MM.1S (cell line): ENCODE measurements at places on chromosomes 1 and 21.

DNA sequence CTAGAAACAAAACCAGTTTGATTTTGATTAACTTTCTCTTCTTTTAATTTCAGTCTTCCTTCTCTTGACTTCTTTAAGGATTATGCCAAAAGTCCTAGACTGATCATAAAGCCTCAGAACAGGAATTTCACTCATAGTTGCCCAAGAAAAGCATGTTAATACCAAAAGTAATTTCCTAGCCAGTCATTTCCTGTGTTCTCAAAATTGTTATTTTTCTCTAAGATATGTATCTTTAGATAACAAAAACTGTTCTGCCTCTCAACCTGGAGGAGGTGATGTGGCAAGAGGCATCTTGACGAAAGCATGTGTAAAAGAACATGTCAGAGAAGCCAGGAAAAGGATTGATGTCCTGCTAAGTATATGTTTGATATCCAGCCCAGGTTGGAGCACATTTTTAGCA, 78.0 kb upstream of the IPO9 start:
- no peak for DNase-seq

DNA sequence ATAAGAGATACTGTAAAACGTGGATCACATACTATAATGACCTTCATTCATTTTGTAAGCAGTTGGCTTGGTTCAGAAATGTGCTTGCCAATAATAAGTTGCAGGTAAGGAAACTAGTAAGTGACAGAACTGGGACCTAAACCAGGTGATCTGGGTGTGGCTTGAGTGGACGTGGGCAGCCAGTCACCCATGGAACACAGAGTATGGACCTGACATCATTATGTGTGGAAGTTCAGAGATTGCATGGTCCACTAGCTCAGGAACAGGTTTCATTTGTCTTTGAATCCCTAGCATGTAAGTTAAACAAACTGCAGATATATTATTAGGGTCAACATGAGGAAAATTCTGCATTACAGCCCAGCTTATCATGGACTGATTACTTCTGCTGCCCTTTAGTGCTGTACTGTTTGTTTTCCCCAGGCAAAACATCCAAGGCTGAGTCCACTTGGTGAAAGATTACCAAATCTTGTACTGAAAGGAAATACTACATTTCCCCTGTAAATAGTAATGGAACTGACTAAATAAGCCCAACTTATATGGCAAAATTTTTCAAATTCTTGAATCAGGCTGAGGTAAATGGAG, 327.3 kb upstream of the SGIP1 start:
- no peak for DNase-seq

- DNase-seq, result no peak
Measured at GRCh38 chr1:101532377-101532776, 295.6 kb downstream of the S1PR1 start.

DNA sequence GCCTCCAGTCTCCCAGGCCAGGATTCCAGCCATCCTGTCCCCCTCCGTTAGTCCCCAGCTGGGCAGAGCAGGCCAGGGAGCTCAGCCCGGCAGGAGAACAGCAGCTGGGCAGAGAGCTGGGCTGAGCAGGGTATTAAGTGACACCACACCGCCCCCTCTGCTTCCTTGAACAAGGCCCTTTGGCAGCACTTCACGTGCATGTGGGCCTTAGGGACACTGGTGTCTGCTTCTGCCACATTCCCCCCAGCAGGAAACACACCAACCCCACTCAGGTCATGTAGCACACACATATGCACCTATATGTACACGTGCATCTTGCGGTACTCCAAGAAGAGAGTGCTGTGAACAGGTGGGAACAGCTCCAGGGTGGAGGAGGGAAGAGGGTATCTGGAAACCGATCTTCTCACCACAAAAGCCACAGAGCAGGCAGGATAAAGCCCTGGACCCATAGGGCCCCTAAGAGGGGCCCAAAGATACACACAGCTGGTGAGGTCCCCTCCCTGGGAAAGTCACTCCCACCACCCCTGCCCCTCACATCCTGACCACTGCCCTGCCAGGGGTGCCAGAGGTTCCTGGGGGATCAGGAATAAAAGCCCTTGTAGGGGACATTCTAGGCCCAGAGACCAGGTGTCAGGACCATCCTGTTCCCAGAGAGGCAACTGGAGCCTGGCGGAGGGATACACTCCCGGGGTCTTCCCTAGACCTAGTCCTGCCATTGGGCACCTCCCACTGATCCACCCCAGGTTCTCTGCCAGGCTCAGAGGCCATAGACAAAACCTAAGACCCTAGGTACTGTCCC, 4.5 kb downstream of the EPHA2 start:
- DNase-seq, result no peak

DNA sequence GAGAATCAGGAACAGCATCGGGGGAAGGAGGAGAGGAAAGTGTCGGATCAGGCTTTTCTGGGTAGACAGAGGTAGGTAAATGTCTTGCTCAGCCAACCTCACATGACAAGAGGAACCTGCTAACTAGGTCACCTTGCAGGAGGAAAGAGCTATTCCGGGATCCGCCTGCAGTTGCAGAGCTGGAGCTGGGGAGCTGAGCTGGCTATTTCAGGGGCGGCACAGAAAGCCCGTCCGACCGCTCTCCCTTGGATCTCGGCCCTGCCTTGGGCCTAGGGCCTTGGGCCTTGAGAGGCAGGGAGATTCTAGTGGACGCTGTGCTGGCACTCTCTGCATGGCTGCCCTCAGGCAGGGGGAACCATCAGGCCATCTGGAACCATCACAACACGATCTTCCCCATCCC, 56.5 kb upstream of the CTPS1 start:
- DNase-seq, result no peak

DNA sequence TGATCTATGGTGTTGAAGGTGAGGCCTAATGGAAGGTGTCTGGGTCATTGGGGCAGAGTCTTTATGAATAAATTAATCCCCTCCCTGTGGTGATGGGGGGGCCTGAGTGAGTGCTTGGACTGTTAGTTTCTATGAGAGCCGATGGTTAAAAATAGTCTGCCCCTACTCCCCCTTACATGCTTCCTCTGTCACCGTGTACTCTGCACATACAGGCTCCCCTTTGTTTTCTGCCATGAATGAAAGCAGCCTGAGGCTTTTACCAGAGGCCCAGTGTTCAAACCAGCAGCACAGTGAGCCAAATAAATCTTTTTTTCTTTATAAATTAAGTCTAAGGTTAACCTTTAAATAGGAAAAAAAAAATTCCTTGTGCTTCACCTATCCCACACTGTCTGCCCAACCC, 657.0 kb downstream of the AMY1C start:
- no peak for DNase-seq

DNA sequence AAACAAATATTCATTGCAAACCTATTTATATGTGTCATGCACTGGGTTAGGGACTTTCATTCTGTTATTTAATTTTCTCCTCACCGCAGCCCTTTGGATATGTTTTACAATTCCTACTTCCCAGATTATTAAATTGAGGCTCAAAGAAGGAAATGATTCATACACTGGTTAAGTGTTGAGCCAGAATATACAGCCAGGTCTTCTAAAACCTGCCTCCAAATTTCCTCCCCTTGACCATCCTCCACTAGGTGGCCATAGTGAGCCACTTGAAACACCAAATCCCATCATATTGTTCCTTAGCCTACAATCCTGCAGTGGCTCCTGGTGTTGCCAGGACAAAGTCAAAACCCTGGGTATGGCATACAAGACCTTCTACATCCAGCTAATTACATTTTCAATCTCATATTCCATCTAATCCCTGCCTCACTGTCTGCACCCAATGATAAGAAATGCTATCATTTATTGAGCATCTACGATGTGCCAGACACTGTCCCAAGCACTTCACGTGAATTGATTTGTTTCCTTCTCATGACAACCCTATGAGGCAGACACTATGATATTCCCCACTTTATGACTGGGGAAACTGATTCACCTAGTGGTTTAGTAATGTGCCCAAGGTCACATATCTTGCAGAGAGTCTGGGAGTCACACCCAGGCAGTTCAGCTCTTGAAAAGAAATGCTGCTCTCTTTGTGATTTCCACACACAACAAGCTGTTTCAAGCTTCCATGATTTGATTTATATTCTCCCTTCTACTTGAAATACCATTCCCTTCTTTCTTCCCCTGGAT, 23.6 kb upstream of the KIRREL1 start:
- peak; percentile 55 for DNase-seq

- DNase-seq, result no peak
Measured at GRCh38 chr1:24454673-24455072, 39.1 kb downstream of the NIPAL3 start.

GRCh38 chr1:87806379-87807094, 477.9 kb downstream of the LMO4 start:
- no peak for DNase-seq

DNA sequence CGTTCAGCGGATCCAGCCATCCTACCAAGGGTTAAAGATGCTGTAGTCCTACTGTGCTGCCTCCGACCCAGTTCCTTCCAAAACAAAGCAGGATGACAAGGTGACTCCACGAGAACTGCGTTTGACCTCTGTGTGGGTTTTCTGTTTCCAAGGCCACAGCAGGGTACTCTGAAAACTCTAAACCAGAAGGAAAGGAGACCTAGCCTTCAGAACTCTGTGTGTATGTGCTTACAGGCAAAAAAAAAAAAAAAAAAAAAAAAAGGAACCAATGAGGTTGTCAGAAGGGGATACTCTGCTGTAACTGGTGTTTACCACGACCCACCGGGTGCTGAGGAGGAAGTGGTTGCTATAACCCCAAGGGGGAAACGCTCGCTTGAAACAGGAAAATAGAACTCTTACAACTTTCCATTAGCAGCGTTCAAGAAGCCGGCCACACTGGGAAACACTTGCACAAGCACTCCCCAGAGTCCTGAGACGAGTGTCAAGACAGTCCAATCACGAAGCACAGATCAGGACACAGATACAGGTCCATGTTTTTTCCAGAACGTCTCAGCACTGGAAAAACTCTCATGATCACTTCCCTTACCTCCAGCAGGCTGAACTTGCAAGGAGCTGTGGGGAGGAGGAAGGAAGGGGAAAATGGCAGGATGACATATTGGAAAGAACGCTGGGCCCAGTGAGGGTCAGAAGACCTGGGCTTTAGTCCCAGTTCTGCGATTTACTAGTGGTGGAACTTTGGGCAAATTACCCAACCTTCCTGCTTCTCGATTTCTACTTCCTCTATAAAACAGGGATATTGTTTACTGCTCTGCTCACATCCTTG, 64.0 kb downstream of the ITPKB start:
- DNase-seq, result no peak

DNA sequence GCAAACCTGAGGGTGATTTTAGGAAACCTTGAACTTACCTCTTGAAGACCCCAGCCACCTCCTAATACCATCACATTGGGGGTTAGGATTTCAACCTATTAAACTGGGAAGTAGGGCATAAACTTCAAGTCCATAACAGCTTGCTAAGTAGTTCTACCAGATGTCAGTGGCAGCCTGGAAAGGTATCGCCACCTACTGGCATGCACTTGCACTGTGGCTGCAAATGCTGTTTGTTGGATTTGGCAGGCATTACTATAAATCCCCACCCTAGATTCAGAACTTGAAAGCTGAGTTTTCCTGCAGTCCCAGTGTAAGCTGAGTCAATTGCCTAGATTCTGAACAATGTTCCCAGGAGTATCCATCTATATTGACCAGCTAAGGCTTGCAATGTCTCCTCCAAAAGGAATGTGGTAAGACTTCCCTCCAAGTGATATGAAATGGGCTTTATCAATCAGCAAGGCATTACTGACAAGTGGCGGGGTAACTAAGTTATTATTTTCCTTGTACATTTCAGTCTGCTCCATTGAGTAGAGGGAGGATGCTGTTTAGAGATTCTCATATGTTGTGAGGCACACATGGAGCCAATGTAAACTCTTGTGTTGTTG, 474.5 kb downstream of the PTPRC start:
- DNase-seq, result peak; percentile 75

- no peak for DNase-seq
Measured at GRCh38 chr1:110309767-110310166, 29.4 kb upstream of the RBM15 start.

- DNase-seq, result no peak
Measured at GRCh38 chr21:35543746-35544145, 494.6 kb upstream of the RUNX1 start.
